ENCODE measurements at places on chromosomes 7 and 10. TPM values are rescaled to one million over a fixed set of nuclear protein-coding genes. Genes with fewer than 3 reads are reported as not detected.
A peak's percentile ranks its signal among the peaks of the same experiment; 100 is the strongest.

The OR2A7 gene
- 0.24 TPM for total RNA-seq

The PNLIPRP2 gene
- total RNA-seq: not detected

The SFTPA2 gene
- total RNA-seq: 2.3 TPM

The CDNF gene
- total RNA-seq: 1.0 TPM

DNA sequence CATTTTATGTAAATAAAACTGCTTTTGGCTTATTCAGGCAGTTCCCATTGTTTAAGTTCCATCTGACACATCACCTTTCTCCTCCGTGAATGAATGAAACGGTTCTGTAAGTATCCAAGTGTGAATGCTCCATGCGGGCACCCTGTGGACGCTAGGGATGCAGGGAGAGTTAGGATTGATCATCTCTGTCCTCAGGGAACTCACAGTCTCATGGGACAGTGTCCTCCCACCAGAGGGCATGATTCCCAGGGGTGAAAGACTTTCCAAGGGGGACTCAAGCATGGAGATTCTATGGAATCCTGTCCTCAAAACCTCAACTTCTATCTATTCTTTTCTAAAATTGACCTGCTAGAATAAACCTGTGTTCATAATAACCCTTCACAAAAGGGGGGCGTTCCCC lies 98.8 kb downstream of the HECW1 start:
- H3K4me1 ChIP-seq: no peaks in the 10 kb centered on the region
- no peak overlapping the region for H3K27ac ChIP-seq
- H3K36me3 ChIP-seq: no peaks in the 10 kb centered on the region
- no peak overlapping the region for H3K4me3 ChIP-seq
- H3K27me3 ChIP-seq: no peaks in the 10 kb centered on the region
- DNase-seq: no peak

GRCh38 chr7:1229202-1229947 lies 3.3 kb upstream of the UNCX start:
- H3K27ac ChIP-seq: no peak overlapping the region
- H3K4me1 ChIP-seq: no peaks in the 10 kb centered on the region
- DNase-seq: no peak
- no peak overlapping the region for H3K4me3 ChIP-seq
- no peaks in the 10 kb centered on the region for H3K36me3 ChIP-seq
- peaks cover 96% of the 10 kb centered on the region for H3K27me3 ChIP-seq

GRCh38 chr7:2518737-2519118 lies 846 bp upstream of the LFNG start:
- no peaks in the 10 kb centered on the region for H3K36me3 ChIP-seq
- H3K4me3 ChIP-seq: no peak overlapping the region
- no peak for DNase-seq
- H3K4me1 ChIP-seq: peaks cover 22% of the 10 kb centered on the region

DNA sequence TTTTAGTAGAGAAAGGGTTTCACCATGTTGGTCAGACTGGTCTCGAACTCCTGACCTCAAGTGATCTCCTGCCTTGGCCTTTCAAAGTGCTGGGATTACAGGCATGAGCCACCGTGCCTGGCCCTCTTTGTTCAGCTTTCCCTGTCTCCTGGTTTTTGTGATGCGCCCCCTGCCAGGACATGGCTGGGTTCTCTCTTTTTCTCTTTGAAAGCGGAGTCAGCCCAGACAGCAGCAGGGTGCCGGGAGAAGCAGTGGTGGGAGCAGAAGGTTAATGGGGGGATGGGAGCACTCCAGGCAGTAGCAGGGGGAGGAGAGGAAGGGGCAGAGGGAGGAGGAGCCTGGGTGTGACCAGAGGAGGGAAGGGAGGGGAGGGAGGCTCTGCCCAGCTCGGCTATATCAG lies 1.8 kb downstream of the MUC3A start:
- DNase-seq: no peak
- no peaks in the 10 kb centered on the region for H3K4me1 ChIP-seq
- H3K36me3 ChIP-seq: no peaks in the 10 kb centered on the region
- no peak overlapping the region for H3K4me3 ChIP-seq

- no peak for DNase-seq
- H3K4me3 ChIP-seq: peak overlapping the region; percentile 94
- peaks cover 20% of the 10 kb centered on the region for H3K4me1 ChIP-seq
- peak overlapping the region; percentile 76 for H3K27ac ChIP-seq
Observed at GRCh38 chr7:877312-878232, 1.2 kb downstream of the GET4 start.

GRCh38 chr10:95531994-95532399 lies 29.2 kb downstream of the SORBS1 start:
- no peak for DNase-seq
- H3K4me1 ChIP-seq: no peaks in the 10 kb centered on the region
- H3K4me3 ChIP-seq: no peak overlapping the region
- H3K27ac ChIP-seq: no peak overlapping the region
- H3K36me3 ChIP-seq: no peaks in the 10 kb centered on the region
- no peaks in the 10 kb centered on the region for H3K27me3 ChIP-seq

GRCh38 chr10:86786368-86786767 lies 29.9 kb downstream of the BMPR1A start:
- H3K4me1 ChIP-seq: no peaks in the 10 kb centered on the region
- H3K27me3 ChIP-seq: no peaks in the 10 kb centered on the region
- no peaks in the 10 kb centered on the region for H3K36me3 ChIP-seq
- H3K4me3 ChIP-seq: no peak overlapping the region
- no peak overlapping the region for H3K27ac ChIP-seq

DNA sequence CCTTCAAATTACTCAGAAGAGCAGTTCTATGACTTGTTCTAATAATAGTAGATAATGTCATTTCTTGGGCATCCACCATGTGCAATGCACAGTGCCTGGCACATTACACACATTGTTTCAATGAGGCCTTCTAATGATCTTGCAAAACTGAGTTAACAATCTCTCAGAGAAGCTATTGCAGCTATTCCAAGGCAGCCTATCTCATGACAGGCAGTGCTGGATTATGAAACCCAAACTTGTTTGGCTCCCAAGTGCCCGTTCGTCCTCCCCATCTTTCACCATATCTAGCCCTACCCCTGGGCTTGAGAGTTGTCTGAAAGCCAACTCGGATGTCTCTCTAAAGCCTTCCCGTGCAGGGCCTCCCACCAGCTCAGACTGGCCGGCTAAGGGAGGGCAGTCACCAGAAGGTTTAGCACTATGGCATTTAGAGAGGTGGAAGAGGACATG lies 405.1 kb downstream of the PLXNA4 start:
- no peak overlapping the region for H3K27ac ChIP-seq
- no peaks in the 10 kb centered on the region for H3K36me3 ChIP-seq
- H3K4me3 ChIP-seq: no peak overlapping the region
- no peaks in the 10 kb centered on the region for H3K4me1 ChIP-seq
- DNase-seq: no peak

GRCh38 chr7:25478925-25479324 lies 250.6 kb upstream of the NPVF start:
- no peak overlapping the region for H3K4me3 ChIP-seq
- no peaks in the 10 kb centered on the region for H3K4me1 ChIP-seq
- no peaks in the 10 kb centered on the region for H3K36me3 ChIP-seq
- H3K27ac ChIP-seq: no peak overlapping the region
- no peak for DNase-seq
- no peaks in the 10 kb centered on the region for H3K27me3 ChIP-seq

Data from thymus (tissue), 14 donors.